ENCODE measurements at places on chromosomes 12 and 14.
A peak's percentile ranks its signal among the peaks of the same experiment; 100 is the strongest.

DNA sequence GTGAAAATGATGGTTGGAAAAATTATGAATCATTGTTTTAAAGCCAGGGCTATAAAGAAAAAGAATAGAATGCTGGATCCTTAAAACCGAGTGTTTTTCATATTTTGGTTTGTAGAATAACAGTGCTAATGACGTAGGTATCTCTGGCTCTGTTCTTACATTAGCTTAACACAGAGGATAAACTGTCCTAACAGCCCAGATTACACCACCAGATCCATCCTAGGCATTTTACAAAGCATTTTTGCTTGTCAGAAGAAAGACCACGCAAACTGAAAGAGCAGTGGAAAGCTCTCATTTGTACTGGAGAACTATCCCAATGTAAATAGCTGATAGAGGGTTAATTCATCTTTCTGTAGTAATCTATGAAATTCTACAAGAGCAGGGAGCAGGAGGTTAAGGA, 13.6 kb downstream of the IFT81 start:
- no peak for DNase-seq

- DNase-seq, result no peak
These were observed 25.3 kb downstream of the DRAM1 start for GRCh38 chr12:101902641-101903040.

DNA sequence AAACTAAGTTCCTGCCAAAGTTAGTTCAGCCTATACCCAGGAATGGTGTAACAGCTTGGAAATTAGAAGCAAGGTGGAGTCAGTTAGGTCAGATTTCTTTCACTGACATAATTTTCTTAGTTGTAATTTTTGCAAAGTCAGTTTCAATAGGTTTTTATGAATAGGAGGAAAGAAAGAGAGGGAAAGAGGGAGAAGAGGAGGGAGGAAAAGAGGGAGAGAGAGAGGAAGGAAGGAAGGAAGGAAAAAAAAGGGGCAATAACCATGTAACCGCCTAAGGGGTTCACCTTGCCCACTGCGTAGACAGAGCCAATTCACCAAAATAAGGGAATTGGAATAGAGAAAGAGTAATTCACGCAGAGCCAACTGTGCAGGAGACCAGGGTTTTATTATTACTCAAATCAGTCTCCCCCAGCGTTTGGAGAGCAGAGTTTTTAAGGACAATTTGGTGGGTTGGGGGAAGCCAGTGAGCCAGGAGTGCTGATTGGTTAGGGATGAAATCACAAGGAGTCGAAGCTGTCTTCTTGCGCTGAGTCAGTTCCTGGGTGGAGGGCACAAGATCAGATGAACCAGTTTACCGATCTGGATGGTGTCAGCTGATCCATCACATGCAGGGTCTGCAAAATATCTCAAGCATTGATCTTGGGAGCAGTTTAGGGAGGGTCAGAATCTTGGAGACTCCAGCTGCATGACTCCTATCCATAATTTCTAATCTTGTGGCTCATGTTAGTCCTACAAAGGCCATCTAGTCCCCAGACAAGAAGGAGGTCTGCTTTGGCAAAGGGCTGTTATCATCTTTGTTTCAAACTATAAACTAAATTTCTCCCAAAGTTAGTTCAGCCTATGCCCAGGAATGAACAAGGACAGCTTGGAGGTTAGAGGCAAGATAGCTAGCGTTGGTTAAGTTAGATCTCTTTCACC, 126.0 kb upstream of the AMIGO2 start:
- no peak for DNase-seq

- no peak for DNase-seq
These were observed 76.2 kb upstream of the RASSF8 start for GRCh38 chr12:25882266-25882665.

- no peak for DNase-seq
These were observed 14.6 kb downstream of the RESF1 start for GRCh38 chr12:31973818-31974217.

DNA sequence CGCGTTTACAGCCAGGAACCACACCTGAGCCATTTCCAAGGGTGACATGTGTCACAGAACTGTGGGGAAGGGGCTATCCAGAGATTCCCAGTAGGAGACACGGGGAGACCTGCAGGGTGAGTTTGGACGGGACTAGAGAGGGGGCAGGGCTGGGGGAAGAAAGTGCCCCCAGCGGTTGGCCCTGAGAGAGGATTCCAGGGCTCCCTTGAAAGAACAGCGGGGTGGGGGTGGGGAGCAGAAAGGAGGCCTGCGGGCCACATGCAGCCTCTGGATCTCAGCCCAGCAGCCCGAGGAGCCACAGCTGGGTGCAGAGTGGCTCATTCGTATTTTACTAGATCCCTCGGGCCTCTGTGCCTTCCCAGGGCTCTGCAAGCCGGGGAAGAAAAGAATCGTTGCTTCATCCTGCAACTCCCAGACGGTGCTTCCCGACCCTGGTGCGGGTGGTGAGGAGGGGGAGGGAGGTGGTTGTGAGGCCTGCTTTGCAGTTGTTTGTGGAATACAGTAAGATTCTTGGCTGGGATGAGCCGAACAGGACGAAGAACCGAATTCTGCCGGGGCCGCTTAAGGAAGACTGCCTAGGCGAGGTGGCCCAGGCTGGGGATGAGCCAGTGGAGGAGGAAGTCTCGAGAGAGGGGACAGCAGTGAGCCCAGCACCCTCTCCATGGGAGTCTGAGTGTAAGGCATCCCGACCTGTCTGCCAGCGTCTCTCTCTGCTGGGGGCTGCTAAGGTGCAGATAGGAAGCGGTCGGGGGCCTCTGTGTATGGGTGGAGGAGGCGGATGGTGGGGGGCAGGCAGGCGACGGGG, 36.1 kb upstream of the ANKRD9 start:
- peak; percentile 89 for DNase-seq

DNA sequence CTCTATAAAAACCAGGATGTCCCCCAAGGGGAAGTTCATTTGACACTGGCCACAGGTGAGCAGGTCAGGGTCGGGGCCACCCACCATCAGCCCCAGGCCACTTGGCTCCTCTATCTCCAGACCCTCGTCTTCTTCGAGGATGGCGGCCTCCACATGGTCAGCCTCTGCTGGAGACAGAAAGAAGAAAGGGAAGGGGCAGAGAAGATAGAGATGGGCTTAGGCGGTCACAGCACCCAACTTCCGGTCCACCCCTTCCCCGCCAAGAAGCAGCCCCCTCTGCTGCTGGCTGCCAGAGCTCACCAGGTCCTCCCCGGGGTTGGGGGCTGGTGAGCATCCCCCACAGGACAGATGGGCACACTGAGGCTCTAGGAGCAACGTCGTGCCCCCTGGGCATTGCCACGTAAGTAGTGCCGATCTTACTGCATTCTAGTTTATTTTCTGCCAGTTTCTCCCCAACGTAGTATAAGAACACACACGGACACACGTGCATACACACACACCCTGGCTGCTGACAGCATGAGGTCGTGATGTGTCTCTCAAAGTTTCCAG, 14.2 kb downstream of the BCL11B start:
- no peak for DNase-seq

- DNase-seq, result no peak
These were observed 67.6 kb downstream of the KIF21A start for GRCh38 chr12:39375206-39375808.

GRCh38 chr12:12726555-12727093, 9.5 kb downstream of the CDKN1B start:
- DNase-seq, result no peak

DNA sequence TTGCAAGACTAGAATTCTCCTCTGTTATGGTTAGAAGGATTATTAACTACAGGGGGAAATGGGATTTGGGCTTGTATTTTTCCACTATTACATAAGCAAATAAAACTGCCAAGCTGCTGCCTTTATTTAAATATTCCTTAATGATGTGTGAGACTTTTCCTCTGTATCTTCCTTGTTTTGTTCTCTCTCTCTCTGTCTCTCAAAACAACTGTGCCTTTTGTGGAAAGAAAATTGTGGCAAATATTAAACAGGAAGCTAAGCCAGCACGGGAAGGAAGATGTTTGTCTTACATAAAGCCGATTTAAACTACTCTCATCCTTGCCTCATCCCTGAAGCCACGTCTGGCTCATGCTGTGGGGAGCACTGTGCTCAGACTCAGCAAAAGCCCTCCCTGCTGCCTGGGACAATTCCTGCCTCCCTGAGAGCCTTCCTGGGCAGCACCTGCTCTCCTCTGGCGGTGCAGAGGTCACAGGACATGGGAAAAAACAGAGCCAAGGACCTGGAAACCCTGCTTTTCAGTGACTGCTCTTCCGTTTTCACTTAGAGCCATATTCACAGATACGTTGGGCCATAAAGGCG, 237.2 kb downstream of the SLC15A4 start:
- no peak for DNase-seq

- DNase-seq, result no peak
These were observed 167.9 kb downstream of the PRKD1 start for GRCh38 chr14:29759521-29760340.

GRCh38 chr12:39372929-39373328, 70.0 kb downstream of the KIF21A start:
- DNase-seq, result no peak

DNA sequence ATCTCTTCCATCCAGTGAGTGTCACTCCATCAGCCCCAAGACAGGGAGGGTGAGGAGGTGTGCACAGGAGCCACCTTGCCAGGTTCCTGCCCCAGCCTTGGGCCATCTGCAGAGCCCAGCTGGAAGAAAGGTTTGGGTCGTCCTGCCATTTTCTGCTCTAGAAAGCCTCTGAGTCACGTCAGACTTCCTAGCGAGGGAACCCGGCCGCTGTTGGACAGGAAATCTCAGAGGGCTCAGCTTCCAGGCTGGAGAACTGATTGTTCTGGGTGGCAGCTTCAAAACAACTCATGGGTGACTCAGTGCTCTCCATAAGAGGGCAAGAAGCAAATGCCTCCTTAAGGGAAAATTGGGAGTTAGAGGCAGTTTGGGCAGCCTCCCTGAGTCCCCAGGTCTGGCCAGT, 16.6 kb downstream of the HIP1R start:
- DNase-seq, result peak; percentile 71

- no peak for DNase-seq
These were observed 28.6 kb downstream of the TULP3 start for GRCh38 chr12:2919249-2919648.

- peak; percentile 46 for DNase-seq
These were observed 21.5 kb upstream of the BEGAIN start for GRCh38 chr14:100608586-100609330.

GRCh38 chr12:124026755-124027745, 54.0 kb downstream of the ZNF664 start:
- no peak for DNase-seq

GRCh38 chr14:99169776-99170356, 102.1 kb downstream of the BCL11B start:
- DNase-seq, result peak; percentile 41

DNA sequence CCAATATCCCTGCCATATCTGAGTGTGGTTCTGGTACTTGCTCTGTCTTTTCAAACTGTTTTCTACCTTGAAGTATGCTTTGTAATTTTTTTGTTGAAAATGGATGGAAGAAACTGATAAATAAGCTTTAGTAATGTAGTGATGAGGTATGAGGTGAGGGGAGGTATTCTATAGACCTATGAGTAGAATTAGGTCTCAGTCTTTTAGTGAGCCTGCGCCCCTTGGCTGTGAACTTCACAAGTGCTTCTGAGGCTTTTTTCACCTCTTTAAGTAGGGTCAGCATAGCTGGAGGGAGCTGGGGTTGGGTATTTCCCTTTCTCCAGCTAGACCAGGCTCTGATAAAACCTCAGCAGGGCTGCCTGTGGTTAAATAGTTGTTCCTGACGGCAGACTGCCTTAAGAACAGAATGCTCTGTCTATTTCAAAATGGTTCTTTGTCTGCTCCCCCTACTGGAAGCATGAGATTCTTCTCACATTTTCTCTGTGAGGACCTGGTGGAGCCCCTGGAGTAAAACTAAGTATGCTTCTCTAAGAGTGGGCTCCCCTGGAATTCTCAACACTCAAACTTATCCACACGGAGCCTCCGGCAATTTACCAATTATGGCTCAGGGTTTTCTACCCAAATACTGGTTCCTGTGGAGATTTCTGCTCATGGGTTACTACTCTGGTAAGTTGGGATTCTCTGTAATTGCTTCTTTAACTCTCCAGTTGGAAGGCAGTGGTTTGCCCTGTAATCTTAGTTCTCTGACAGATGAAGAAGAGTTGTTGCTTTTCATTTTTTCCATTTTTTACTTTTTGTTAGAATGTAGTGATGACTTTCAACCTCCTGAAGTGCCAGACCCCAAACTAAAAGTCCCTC, 13.1 kb downstream of the KRT5 start:
- DNase-seq, result peak; percentile 88

DNA sequence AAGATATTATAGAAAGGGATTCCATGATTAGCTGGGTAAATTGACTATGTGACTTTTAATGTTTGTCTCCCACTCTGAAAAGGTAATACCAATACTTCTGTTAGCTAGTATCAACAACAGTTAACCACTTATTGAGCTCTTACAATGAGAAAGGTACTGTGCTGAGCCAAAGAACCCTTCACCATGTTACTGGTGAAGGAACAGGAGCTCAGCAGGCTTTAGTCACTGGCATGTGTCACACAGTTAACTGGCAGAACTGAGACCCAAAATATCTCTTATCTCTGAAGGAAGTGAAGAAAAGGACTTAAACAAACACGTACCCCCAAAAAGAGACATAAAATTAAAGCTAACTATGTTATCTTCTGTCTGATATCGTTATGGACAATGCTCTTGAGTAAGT, 170.6 kb downstream of the MED13L start:
- no peak for DNase-seq

DNA sequence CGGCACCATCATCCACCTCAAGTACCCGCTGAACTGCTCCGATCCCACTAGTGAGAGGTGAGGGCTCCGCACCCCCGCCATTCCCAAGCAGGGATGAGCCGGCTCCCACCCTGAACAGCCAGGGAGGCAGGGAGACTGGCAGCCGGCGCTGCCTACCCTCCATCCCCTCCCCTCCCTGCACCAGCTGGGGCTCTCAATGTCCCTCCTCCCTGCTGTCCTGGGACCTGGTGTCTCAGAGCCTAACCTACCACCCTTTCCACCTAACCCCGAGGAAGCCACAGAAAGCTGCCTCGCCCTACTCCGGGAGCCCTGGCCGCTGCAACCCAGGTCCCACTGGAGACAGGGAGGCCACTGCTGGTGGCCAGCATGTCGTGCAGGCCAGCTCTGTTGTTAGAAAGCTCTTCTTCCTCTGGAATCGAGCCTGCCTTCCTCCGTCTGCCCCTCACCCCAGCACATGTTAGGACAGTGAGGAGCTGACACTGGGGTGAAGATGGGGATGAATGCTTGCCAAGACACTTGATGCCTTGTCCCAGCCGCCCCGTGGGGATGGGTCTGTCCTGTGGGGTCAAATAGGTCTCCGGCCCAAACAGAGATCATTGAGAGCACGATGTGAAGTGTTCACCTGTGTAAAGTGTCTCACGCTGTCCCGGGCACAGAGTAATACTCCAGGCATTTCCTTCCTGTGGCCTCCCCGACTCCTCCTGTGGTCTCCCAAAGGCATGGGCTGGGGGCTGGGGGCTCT, 1.1 kb downstream of the PTPN6 start:
- peak; percentile 62 for DNase-seq

- DNase-seq, result peak; percentile 81
These were observed 127.1 kb downstream of the FIGNL2 start for GRCh38 chr12:51721282-51721940.

Data from islet precursor cell (in vitro differentiated cells).